Stimulated activated CD4-positive, alpha-beta T cell treated with anti-CD3 and anti-CD28 coated beads, Interleukin-4, amount 100 ng/mL, for 24 hours (primary cell): ENCODE measurements at places on chromosomes 7 and 10.

DNA sequence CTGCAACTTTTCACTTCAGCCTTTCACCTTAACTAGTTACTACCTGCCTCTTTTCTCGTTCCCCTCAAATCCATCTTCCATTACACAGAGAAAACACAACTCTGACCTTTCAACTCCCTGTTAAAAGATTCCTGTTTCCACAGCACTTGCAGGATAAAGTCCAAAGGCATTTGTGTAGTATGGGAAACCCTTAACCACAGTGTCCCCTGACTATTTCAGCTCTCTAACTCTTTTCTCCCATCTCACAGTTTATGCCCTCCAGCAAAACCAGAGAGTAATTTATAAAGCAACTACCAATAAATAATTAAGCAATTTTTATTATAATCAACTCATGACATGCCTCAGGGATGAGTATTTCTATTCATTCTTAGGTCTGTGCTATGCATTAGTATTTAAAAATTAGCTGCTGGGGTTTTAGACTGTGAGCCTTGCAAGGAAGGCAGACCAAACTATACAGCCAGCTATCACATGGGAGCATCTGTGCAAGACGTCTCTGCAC is 51.0 kb downstream of the COL1A2 start:
- no peak for DNase-seq

DNA sequence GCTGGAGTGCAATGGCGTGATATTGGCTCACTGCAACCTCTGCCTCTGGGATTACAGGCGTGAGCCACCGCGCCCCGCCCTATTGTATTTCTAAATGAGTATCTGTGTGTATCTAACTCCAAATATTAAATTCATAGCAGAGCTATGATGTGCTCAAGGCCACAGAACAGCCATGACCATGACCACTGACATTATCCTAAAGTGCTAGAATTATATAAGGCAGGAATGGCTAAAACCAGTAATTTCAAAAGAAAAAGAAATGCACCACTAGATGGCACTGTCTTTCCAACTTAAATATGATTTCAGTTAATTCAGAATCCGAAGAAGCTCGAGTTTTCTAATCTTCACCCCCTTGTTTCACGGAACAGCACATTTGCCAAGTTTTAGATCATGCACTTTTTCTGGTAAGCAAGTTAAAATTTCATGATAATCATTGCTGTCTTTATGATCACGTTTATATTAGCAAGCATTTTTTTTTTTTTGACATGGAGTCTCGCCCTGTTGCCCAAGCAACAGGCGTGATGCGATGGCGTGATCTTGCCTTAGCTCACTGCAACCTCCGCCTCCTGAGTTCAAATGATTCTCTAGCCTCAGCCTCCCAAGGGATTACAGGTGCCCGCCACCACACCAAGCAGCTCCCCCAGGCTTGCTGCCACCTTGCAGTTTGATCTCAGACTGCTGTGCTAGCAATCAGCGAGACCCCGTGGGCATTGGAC is 65.3 kb downstream of the OR13A1 start:
- no peak for DNase-seq

- DNase-seq: no peak
These were observed 39.7 kb upstream of the TNKS2 start for GRCh38 chr10:91758303-91759146.

- DNase-seq: no peak
These were observed 317.9 kb upstream of the KLF6 start for GRCh38 chr10:4102802-4103344.

DNA sequence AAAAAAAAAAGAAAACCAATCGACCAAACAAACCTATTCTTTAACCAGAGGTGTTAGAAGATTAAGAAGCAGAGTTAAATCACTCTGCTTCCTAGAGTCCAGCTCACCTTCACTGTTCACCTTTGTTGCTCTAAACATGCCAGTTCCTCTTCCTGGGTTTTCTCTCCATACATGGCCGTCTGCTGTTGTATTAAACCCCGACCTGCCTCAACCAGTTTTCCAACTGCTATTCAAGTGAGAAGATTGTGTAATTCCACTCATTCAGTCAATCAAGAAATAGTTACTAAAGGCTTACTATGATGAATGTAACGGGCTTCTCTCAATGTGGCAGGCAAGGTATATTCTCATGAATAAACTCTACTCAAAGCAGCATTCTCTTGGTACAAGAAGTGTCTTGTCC is 8.8 kb downstream of the AASS start:
- no peak for DNase-seq

DNA sequence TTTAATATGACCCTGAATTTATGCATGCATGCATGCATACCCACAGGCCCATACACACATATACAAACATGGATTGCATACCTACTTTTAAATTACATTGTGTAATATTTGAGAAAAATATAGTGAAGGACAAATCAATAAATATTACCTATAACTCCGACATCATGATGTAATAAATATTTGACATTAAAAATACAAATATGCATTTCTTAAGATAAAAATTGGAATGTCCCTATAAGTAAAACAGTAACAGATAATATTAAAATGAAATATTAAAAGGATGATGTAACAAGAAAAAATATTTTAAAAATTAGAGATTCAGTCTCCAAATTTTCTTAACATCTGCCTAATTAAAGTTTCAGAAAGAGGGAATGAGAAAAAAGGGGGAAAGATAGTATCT is 433.0 kb downstream of the MDFIC start:
- no peak for DNase-seq

DNA sequence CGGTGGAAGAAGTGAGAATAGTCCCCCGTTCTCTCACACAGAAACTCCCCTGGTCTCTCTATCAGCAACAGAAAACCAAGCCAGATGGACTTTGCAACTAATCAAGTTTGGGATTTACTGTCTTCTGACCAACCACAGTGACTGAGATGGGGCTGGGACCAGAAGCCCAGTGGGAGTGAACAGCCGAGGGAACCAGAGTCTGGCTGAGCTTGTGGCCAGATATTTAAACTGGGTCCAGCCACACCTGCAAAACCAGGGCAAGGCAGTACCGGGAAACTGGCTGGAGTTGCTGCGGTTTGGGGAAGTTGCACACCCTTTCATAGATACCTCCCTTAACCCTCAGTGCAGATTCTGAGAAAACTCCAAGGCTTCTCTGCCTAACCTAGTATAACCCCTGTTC is 6.0 kb downstream of the GSTK1 start:
- DNase-seq: no peak

- DNase-seq: no peak
These were observed 3.1 kb downstream of the AGMO start for GRCh38 chr7:15558756-15559155.

DNA sequence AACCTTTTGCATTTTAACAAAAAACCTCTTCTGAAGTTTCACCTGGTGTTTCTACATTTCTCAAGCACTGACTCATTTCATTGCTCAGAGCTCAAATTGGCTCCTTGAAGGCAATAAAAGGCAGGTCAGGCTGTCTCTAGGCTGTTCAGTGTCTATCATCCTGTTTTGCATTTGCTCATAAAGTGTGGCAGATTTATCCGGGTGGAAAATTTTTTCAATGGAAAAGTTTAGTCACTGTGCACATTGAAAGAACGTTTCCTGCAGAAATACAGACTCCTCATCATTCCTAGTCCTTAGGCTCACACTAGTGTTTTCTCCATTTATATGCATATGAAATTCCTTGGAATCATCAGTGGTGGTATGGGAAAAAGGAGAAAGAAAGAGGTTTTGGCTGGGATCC is 114.2 kb upstream of the DGKB start:
- DNase-seq: no peak

GRCh38 chr7:99372275-99373090 is 2.0 kb upstream of the ARPC1B start:
- DNase-seq: no peak

GRCh38 chr7:86592185-86592584 is 51.5 kb upstream of the GRM3 start:
- no peak for DNase-seq

DNA sequence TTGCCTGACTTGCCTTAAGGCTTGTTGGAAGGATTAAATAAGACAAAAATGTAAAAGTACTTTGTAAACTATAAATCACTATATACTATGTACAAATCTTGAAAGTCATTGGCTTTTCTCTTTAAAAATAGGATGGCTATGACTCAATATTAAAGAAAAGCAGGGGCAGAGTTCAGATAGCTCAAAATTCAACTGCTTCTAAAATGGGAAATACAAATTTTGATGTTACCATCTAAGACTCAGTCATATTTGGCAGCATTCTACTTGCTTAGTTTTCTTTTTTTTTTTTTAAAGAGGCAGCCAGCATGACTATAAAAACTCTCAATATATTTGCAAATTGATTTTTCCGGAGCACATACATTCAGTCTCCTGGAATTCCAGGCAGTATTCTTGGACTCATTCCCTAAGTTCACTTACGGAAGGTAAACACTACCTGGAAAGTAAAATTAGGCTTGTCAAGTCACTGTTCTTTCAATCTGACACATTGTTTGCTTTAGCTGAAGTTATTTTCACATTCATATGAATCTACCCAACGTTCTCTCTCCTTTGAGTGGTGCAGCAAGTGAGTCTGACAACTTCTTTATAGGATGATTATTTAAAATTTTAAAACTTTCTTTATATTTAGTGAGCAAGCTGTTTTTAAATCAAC is 133.8 kb upstream of the CCDC6 start:
- no peak for DNase-seq

GRCh38 chr7:2431260-2431867 is 28.0 kb downstream of the CHST12 start:
- DNase-seq: peak; percentile 39

- no peak for DNase-seq
These were observed 299.1 kb downstream of the PCDH15 start for GRCh38 chr10:54501929-54502328.

GRCh38 chr10:91742229-91742628 is 56.0 kb upstream of the TNKS2 start:
- no peak for DNase-seq

- no peak for DNase-seq
These were observed 32.1 kb downstream of the HIPK2 start for GRCh38 chr7:139745678-139746143.

DNA sequence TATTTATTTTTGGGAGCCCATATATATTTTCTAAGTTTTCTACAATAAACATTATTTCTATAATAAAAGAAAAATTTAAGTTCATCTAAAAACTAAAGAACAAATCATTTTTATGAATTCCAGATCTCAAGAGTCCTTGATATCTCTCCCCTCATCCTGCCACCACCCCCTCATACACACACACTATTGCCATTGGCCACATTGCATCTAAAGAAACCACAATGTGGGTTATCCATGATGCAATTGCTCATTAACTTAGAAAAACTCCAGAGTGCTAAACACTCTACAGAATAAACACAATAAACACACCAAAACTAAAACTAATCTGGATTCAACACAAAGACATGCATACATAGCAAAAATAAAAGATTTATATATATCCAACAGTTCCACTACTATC is 37.8 kb downstream of the FAM13C start:
- DNase-seq: no peak

DNA sequence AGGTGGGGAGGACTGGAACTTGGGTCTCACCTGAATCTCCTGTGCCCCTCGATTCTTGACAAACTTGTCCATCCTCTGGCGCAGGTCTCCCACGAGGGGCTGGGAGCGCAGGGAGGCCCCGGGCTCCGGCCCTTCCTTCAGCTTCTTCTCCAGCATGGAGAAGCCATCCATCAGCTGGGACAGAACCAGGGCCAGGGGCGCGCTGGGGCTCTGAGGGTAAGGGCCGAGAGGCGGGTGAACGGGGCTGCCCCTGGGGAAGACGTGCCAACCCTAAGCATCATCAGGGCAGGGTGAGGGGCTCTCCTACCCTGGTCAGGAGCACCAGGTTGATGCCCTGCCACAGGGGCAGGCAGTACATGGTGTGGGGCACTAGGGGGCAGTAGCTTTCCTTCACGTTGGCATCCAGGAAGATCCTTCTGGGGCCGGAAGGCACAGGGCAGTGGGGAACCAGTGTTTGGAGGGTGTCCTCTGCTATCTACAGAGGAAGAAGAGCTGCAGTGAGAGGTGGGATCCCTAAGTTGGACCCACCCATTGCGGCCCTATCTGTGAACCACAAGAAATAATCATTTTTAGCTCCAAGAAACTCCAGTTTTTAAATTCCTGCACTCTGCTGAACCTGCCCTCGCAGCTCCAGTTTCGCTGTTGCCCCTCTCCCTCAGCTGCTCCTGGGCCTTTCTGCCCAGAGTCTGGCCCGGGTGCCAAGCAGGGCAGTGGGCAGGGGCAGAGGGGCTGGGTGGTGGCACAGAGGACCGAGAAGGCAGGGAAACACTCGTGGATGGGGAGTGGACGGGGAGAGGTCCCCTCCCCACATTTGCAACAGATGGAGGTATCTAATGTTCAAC is 10.8 kb upstream of the PYROXD2 start:
- DNase-seq: peak; percentile 55

DNA sequence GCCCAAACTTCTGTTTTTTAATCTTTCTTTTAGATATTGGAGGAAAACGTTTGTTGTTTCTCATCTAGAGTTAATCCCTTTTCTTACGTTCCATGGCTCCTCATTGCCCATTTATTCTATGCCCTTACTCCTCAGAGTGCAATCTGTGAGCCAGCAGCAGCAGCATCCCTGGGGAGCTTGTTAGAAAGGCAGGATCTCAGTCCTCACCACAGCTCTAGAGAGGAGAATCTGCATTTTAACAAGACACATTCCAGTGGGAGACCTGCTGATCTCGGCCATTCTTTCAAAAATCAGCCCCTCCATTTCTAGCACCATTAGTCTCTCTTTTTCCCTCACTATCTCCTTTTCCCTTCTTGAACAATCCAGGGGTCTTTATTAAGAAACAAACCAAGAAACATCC is 84.4 kb upstream of the NOBOX start:
- DNase-seq: no peak

- DNase-seq: no peak
These were observed 294.1 kb upstream of the SMIM30 start for GRCh38 chr7:113412410-113412809.

DNA sequence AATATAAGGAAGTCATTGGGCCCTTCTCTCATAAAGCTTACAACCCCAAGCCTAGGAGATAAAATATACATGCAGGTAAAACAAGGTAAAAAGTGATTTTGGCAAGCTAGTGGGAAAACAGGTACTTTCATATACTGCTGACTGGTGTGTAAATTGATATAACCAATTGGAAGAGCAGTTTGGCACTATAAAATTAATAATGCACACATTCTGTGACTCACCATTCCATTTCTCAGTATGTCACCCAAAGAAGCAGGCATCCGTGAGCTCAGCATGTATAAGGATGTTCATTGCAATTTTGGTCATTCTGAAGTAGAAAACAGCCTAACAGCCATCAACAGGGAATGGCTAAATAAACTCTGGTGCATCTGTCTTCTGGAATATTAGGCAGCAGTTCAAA is 2.9 kb downstream of the MACROH2A2 start:
- no peak for DNase-seq
